NCI-H510A treated with DMSO at 0.1 percent for 48 hours (cell line): ENCODE measurements at places on chromosomes 3 and 15.
A peak's percentile ranks its signal among the peaks of the same experiment; 100 is the strongest.

GRCh38 chr15:55708720-55709119 lies 34.2 kb downstream of the PRTG start:
- DNase-seq = no peak

- DNase-seq = no peak
These were observed 35.6 kb upstream of the RHCG start for GRCh38 chr15:89531796-89532537.

DNA sequence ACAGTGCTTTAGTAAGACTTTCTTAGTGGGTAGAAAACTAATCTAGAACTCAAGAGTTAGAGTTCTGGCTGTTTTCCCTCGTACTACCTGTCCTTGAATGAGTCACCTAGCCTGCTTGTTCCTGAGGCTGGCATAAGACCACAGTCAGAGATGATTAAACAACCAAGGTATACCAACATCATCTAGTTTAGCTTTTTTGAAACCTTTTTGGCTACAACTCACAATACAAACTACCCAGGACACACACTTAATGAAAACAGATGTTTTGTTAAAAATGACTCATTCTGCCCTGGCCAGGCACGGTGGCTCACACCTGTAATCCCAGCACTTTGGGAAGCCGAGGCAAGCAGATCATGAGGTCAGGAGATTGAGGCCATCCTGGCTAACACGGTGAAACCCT lies 4.6 kb downstream of the MCCC1 start:
- no peak for DNase-seq

DNA sequence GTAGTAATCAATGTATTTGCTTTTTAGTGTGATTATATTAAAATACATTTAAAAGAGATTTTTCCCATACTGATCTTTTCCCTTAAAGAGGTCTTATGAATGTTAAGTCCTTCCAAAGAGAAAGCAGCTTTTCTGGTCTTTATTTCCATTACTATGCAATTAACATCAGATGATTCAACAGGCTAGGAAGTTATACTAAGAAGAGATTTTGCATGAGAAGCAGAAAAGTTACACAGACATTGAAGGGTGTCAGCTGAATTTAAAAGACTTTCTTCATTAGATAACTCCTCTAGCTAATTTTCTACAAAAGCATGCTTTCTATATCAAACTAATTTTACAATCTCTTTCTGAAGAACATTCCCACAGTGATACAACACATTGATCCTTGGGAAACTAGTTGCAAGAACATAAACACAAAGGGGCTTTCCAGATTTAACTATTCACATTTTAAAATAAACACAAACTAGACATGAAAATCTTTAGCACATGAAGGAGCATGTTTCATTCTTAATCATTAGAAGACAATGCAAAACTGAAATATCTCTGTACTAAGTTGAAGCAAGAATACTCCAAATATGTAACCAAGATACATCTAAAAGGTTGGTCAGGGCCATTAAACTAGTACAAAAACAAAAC lies 965.8 kb downstream of the ROBO1 start:
- DNase-seq = no peak

- no peak for DNase-seq
These were observed 59.9 kb downstream of the SLC6A11 start for GRCh38 chr3:10875914-10876313.

GRCh38 chr3:141482245-141482922 lies 4.4 kb upstream of the RASA2 start:
- no peak for DNase-seq

- no peak for DNase-seq
These were observed 46.3 kb downstream of the CEMIP start for GRCh38 chr15:80825361-80826030.

DNA sequence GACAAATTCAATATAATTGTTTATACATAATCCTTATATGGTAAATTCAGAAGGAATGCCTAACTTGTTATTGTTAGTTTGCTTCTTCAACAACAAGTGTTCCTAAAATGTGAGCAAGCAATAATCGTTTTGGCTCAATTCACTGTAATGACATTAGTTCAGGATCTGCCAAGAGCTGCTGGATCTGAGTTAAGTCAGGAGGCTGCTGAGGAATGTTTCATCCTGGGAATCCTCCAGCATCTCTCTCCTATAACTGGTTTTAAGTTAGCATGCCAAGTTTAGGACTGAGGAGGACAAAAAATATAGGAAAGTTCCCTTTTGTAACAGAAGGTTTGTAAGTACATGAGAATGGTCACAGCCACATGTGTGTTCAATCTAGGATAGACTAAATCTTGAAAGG lies 4.9 kb upstream of the GTF2A2 start:
- no peak for DNase-seq

DNA sequence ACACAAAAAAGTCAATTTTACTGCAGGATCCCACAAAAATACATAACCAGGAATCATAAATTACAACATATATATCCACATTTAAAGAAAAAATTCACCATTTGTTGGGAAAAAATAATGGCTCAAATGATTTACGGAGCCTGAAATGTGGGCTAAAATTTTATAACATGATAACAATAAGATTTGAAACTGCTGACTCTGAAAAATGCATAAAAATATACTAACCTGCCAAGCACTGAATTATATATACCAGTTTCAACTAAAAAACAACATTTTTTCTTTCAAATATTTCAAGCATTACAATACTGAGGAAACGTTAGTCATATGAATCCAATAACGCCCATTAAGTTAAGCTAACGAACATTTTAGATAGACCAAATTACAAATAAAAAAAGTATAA lies 12.2 kb upstream of the MYO5C start:
- no peak for DNase-seq

DNA sequence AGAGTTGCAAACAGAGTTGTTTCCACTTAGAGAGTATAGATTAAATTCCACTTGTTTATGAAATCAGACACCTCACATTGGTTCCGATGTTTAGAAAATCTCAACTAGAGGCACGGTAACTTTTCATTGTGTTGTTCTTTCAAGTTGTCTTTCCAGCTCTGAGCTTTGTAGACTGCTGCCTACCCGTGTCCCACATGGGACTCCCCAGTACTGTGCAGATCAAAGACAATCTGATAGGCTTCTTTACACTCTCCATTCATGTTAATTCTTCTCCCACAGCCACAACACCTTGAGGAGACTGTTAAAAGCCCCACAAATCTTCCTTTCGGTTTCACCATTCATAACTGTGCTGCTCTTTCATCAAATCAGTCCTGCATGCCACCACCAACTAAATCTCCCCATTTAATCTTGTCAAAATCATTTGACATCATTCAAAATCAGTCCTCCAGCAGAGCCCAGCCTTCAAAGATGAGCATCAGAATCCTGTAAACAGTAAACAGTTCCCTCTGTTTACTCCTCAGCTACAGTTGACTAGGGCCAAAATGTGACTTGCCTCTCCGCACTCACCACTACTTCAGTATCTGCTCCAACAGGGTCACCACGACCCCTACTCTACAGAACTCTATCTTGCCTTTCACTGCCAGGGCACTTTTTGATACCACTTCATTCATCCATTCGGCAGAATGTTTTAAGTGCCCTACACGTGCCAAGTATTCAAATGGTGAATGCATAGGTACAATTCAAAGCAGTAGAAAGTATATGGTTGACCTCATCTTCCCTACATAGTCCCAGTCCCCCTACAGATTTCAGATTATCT lies 8.3 kb downstream of the ANXA2 start:
- DNase-seq = no peak

GRCh38 chr15:43251185-43251870 lies 15.4 kb downstream of the TGM5 start:
- DNase-seq = no peak

- DNase-seq = no peak
These were observed 11.8 kb downstream of the ALDH1A3 start for GRCh38 chr15:100891307-100892012.

GRCh38 chr3:150419076-150419868 lies 11.2 kb downstream of the TSC22D2 start:
- no peak for DNase-seq

GRCh38 chr15:87631775-87632174 lies 624.8 kb downstream of the NTRK3 start:
- DNase-seq = peak; percentile 1

- DNase-seq = no peak
These were observed 71.0 kb upstream of the GALNT15 start for GRCh38 chr3:16103472-16103871.

DNA sequence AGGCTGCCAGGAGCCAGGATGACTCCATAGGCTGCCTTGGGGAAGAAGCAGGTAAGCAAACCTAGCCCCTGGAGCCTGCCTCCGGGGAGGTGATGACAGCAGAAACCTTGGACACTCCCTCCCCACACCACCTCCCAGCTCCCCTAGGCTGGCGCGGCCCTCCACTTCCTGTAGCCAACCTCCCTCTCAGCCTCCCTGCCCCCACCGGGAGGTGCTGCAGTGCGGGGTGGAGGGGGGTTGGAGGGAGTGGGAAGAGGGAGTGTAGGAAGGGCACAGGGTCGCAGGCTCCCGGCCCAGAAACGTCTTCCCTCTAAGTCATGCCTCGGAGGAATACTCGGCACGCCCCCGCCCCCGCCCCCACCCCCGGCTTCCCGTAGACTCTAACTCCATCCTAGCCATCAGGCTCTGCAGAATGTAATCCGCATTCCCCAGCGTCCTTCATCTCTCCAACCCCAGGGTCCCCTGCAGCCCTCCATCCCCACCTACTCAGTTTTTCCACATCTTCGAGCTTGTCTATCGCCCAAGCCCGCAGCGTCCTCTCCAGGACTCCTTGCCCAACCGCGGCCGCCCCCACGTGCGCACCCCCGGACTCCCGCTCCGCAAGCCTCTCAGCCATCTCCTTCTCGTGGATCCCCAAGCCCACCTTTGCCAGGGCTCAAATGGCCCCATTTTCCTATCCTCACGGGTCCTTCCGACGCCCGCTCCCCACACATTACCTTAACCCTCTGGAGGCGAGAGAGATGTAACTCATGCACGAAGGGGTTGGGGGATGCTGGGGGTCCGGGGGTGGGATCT lies 528 bp downstream of the LPCAT4 start:
- DNase-seq = peak; percentile 45

GRCh38 chr3:194817936-194818335 lies 132.3 kb downstream of the FAM43A start:
- DNase-seq = no peak

GRCh38 chr15:51888593-51889195 lies 59.2 kb downstream of the TMOD3 start:
- no peak for DNase-seq

DNA sequence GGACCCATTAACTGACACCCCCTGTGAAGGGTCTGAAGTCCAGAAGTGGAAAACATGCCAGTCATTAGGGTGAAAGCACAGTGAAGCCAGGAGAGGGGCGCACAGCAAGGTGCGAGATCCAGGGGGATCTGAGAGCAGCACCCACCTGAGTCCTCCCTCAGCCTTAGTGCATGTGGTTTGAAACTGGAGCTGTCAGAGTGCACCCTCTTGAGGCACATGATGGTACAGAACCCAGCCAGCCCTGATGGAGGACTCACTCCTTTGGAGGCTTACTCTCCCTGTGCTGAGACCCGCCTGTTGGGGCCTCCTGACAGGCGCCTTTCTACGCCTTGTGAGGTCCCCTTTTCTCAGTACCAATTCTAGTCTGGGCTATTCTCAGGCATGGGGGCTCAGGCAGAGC lies 77.8 kb downstream of the IL20RB start:
- DNase-seq = peak; percentile 0

- no peak for DNase-seq
These were observed 13.6 kb upstream of the SRP14 start for GRCh38 chr15:40052604-40053003.

DNA sequence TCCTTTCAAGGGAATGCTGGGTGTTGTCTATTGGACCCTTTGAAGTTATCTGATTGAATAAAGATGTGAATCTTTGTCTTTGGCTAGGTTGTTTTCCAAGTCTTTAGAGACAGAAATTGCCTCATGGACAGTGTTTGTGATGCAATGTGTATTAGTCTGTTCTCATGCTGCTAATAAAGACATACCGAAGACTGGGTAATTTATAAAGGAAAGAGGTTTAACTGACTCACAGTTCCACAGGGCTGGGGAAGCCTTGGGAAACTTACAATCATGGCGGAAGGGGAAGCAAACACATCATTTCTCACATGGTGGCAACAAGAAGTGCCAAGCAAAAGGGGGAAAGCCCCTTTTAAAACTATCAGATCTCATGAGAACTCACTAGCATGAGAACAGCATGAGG lies 88.8 kb upstream of the PLXND1 start:
- DNase-seq = no peak

DNA sequence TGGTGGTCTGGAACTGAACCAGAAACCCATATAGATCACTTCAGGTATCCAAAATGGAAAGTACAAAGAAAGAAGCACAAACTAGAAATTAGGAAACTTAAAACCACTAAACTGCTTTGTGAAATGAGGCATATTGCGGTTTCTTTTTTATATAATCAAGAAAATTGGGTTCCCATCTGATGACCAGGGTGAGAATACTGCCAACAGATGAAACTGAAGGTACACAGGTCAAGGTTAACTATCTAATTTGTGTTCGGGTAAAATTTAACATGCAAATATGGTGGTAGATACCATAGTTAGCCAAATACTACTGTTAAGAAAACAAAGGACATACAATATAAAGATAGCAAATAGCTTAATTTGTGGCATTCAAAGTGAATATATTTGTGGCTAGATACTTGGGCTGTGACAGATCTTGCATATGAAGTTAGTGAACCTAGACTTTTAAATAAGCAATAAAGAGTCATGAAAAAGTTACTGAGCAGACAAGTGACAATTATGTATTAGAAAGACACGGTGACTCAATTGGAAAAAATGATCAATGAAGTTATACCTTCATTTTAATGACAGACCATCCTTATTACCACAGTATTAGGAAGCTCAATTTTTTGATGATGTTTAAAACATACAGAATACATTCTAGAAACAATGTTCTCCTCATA lies 127.4 kb downstream of the NR2E3 start:
- no peak for DNase-seq

- DNase-seq = no peak
These were observed 39.3 kb upstream of the USP3 start for GRCh38 chr15:63465104-63465503.
